Progenitor cell of endocrine pancreas (in vitro differentiated cells): ENCODE measurements at places on chromosomes 3 and 15.

DNA sequence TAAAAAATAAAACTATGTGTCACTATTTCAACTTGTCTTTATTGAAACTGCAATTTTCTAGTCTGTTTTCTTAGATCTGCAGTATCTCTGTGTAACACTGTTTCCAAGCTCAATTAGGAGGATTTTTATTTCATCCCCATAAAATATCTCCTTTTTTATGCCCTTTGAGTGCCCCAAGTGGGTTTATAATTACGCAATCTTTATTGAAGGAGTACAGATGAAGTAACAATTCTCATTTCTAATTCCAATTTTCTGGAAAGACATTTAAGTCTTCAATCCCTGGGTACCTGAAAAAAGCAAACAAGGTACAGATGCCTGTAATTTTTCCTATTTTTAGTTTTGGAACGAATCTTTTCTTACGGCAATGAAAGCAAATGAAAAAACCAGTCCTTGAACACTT, 61.3 kb downstream of the CYP19A1 start:
- no peak overlapping the region for H3K4me3 ChIP-seq
- H3K36me3 ChIP-seq: no peaks in the 10 kb centered on the region
- no peak overlapping the region for H3K27ac ChIP-seq
- H3K27me3 ChIP-seq: peaks cover 51% of the 10 kb centered on the region

- no peaks in the 10 kb centered on the region for H3K27me3 ChIP-seq
- no peak overlapping the region for H3K27ac ChIP-seq
- H3K36me3 ChIP-seq: peaks cover 6% of the 10 kb centered on the region
- no peak overlapping the region for H3K4me3 ChIP-seq
- DNase-seq: no peak
- H3K4me1 ChIP-seq: peaks cover 72% of the 10 kb centered on the region
Measured at GRCh38 chr3:71241981-71242560, 341.5 kb downstream of the FOXP1 start.

DNA sequence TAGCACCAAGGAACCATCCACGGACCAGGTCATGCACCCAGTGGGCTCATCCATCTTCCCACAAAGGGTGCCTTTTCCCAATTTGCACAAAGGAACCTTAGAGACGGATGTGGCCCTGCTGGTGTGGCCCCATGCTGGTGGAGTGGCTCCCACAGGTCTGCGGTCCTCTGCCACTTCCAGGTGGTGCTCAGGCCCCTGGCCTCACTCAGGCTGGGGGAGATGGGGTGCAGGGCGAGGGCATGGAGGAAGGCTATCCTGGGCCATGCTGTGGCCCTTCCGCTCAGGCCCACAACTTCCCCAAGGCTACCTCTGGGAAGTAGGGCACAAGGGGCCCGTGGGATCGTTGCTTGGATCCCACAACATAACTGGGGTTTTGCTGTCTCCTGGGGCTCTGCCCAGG, 5.2 kb upstream of the SYNM start:
- peaks cover 69% of the 10 kb centered on the region for H3K27me3 ChIP-seq
- no peaks in the 10 kb centered on the region for H3K4me1 ChIP-seq
- H3K4me3 ChIP-seq: no peak overlapping the region
- no peak for DNase-seq
- H3K36me3 ChIP-seq: no peaks in the 10 kb centered on the region

GRCh38 chr3:144028798-144029411, 57.3 kb downstream of the DIPK2A start:
- DNase-seq: no peak
- no peaks in the 10 kb centered on the region for H3K27me3 ChIP-seq
- no peak overlapping the region for H3K4me3 ChIP-seq
- H3K27ac ChIP-seq: no peak overlapping the region
- no peaks in the 10 kb centered on the region for H3K4me1 ChIP-seq

- no peaks in the 10 kb centered on the region for H3K27me3 ChIP-seq
- no peak overlapping the region for H3K4me3 ChIP-seq
- peaks cover 1% of the 10 kb centered on the region for H3K36me3 ChIP-seq
- DNase-seq: no peak
Measured at GRCh38 chr3:156747046-156747445, 72.7 kb downstream of the TIPARP start.

DNA sequence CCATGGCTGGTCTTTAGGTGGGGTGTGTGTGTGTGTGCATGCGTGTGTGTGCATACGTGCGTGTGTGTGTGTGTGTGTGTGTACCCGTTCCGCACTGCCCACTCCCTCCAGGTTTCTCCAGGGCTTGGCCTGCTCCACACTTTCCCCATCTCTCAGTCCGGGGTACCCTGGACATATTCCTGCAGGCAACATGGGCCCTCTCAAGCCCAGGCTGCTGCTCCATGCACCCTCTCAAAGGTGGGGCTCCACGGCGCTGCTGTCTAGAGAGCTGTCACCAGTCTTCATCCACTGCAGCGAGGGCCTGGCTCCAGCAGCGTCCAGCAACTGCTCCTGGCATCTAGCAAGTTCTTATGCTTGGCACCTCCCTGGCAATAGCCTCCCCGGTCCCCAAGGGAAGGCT, 86.1 kb downstream of the ATP10A start:
- H3K4me1 ChIP-seq: no peaks in the 10 kb centered on the region
- no peak for DNase-seq
- no peak overlapping the region for H3K27ac ChIP-seq
- no peaks in the 10 kb centered on the region for H3K36me3 ChIP-seq
- no peak overlapping the region for H3K4me3 ChIP-seq

- H3K27me3 ChIP-seq: no peaks in the 10 kb centered on the region
- no peaks in the 10 kb centered on the region for H3K4me1 ChIP-seq
- no peak overlapping the region for H3K4me3 ChIP-seq
- DNase-seq: no peak
Measured at GRCh38 chr3:88444251-88444650, 294.5 kb downstream of the C3orf38 start.

DNA sequence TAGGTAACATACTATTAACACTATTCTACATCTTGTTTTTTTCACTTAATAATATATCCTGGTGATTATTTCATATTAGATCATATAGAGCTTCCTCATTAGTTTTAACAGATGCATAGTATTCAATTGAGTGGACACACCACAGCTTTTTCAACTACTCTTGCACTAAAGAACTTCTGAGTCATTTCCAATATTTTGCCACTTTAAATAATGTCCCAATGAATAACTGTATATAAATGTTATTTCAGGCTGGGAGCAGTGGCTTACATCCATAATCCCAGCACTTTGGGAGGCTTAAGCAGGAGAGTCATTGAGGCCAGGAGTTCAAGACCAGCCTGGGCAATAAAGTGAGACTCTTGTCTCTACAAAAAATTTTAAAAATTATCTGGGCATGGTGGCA, 26.9 kb downstream of the MAP1A start:
- H3K4me1 ChIP-seq: no peaks in the 10 kb centered on the region
- H3K36me3 ChIP-seq: peaks cover 16% of the 10 kb centered on the region
